Renal cortical epithelial cell (primary cell): ENCODE measurements at places on chromosomes 2 and 18. TPM values are rescaled to one million over a fixed set of nuclear protein-coding genes. Genes with fewer than 3 reads are reported as not detected.

LCT gene
- not detected in 2 replicates for total RNA-seq

FBXO41 gene
- total RNA-seq, result 3.6 and 6.3 TPM in 2 replicates

NRP2 gene
- total RNA-seq, result 38.9 and 39.1 TPM in 2 replicates

SP140L gene
- 5.4 and 14.6 TPM in 2 replicates for total RNA-seq

SDC1 gene
- total RNA-seq, result 132 and 222 TPM in 2 replicates

DNA sequence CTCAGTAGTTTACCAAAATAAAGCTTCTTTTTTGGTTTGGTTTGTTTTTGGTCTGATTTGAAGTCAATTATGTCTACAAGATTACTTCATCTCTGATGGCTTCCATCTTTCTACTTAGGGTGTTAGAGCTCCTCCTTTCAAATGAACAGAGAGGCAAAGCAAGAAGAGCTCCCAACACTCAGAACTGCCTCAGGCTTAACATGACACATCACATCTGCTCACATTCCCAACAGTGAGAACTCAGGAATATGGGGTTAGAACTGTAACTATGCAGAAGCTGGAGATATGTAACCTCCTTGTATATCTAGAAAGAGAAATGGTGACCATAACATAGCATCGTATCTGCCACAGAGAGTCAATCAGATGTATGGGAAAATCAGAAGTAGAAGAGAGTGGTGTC lies 11.4 kb upstream of the LRATD1 start:
- DNase-seq, result peak; percentile 14

- peak; percentile 36 for DNase-seq
These were observed 100.5 kb downstream of the TACR1 start for GRCh38 chr2:75098856-75099255.

- peak; percentile 16 for DNase-seq
These were observed 670.7 kb downstream of the ERBB4 start for GRCh38 chr2:211867845-211868451.

GRCh38 chr2:86453836-86454235 lies 12.7 kb downstream of the KDM3A start:
- peak; percentile 34 for DNase-seq

- no peak for DNase-seq
These were observed 200.2 kb downstream of the OSR1 start for GRCh38 chr2:19158211-19158610.

- DNase-seq, result no peak
These were observed 96.3 kb upstream of the RASGRP3 start for GRCh38 chr2:33380001-33380609.

- peak; percentile 71 for DNase-seq
These were observed 11.8 kb upstream of the ATOH8 start for GRCh38 chr2:85741833-85742455.

GRCh38 chr2:134250840-134251461 lies 2.9 kb upstream of the MGAT5 start:
- DNase-seq, result no peak

DNA sequence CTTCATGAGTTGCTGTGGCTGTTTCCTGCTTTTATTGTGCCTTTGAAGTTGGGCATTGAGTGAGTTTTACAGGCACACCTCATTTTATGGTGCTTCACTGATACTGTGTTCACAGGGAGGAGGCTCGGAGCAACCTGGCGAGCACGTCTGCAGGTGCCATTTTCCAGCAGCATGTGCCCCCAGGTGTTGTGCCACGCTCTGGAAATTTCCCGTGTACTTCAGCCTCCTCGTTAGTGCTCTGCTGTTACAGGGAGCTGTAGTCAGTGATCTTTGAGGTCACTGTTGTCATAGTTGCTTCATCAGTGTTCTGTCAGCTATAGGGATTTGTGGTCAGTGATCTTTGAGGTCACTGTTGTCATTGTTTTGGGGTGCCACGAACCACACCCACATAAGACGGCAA lies 20.1 kb downstream of the CTDP1 start:
- DNase-seq, result no peak

- peak; percentile 84 for DNase-seq
These were observed 84.6 kb downstream of the NRP2 start for GRCh38 chr2:205766779-205767359.

GRCh38 chr18:58870130-58870529 lies 5.5 kb downstream of the ZNF532 start:
- DNase-seq, result no peak

- peak; percentile 33 for DNase-seq
These were observed 107.4 kb upstream of the KCTD1 start for GRCh38 chr18:26655525-26656430.
